ENCODE measurements at places on chromosomes 12 and 14. TPM values are rescaled to one million over a fixed set of nuclear protein-coding genes. Genes with fewer than 3 reads are reported as not detected.

Gene RGS6
- total RNA-seq = not detected

Gene MRPL42
- total RNA-seq = 148 TPM

Gene RHOJ
- total RNA-seq = 1.1 TPM

Gene TAS2R19
- total RNA-seq = 1.3 TPM

Gene ZBTB39
- total RNA-seq = 3.7 TPM

Gene TOMM20L
- total RNA-seq = not detected

Gene ARID2
- 11.5 TPM for total RNA-seq

Gene BDKRB2
- total RNA-seq = 0.89 TPM

Gene CBX5
- total RNA-seq = 47.6 TPM

Gene KLRG1
- not detected for total RNA-seq

Gene TAS2R14
- total RNA-seq = 1.2 TPM

Gene SLC25A21
- not detected for total RNA-seq

Gene OTUB2
- 0.53 TPM for total RNA-seq

Gene KLRC4
- total RNA-seq = not detected

Gene TTC6
- total RNA-seq = 1.5 TPM

DNA sequence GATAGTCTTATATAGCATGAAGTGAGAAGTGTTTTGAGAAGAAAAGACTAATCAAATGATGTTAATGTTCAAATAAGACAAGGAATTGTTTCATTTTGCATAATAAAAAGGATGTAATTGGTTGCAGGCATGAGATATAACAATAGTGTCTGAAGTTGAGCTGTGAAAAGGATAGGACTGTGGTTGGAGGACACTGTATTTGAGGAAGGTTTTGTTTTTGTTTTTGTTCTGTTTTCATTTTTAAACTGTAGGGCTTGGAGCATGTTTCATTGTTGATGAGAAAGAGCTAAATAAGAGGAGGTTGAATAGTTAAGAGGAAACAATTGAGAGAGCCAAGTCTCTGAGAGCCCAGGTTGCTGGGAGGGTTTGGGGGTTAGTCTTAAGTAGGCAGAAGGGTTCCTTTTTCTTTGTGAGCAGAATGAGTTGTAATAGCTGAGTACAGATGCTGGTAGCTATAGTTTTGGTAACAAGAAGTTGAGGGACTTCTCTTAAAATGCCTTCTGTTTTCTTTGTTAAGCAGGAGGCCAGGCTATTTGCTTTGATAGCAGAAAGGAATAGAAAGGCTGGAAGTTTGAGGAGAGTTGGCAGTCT lies 58.4 kb downstream of the CCDC91 start:
- DNase-seq = no peak

GRCh38 chr12:9668161-9669018 lies 1.1 kb upstream of the CLEC2D start:
- no peak for DNase-seq

DNA sequence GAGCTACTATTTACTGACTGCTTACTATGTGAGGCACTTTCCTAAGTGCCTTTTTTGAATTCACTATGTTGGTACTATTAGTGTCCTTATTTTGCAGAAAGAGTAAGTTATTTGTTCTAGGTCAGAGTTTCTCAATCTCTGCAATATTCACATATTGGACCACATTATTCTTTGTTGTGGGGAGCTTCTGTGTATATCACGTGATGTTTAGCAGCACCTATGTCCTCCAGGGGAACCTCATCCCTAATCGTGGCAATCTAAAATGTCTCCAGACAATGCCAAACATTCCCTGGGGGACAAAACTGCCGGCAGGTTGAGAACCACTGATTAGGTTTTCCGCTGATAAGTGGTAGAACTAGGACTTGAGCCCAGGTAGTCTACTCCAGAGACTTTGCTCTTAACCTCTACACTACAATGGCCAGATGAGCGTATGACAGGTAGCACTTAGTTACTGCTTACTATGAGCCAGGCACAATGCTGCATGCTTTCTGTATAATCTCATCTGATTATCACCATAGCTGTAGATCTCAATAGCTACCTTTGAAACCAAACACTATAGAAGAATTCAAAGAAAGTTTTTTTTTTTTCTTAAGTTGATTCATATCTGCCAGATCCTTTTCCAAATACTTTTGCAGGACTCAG lies 38.9 kb downstream of the NELL2 start:
- DNase-seq = no peak

DNA sequence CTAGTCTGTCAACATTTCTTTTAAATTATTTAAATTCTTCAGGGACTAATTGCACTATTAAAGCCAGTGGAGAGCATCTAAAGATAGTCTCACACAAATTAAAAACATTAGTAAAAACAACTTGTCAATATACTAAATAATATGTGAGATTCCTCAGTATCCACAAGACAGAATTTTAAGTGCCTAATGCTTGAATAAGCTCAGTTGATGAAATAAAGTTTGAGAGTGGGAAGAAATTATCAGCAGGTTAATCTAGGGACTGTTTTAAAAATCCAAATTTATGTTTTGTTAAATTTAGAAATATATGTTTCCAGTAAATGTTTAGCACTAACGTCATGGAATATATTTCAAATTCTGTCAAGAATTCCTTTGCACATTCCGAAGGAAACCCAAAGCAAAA lies 105.2 kb downstream of the SLC41A2 start:
- no peak for DNase-seq

DNA sequence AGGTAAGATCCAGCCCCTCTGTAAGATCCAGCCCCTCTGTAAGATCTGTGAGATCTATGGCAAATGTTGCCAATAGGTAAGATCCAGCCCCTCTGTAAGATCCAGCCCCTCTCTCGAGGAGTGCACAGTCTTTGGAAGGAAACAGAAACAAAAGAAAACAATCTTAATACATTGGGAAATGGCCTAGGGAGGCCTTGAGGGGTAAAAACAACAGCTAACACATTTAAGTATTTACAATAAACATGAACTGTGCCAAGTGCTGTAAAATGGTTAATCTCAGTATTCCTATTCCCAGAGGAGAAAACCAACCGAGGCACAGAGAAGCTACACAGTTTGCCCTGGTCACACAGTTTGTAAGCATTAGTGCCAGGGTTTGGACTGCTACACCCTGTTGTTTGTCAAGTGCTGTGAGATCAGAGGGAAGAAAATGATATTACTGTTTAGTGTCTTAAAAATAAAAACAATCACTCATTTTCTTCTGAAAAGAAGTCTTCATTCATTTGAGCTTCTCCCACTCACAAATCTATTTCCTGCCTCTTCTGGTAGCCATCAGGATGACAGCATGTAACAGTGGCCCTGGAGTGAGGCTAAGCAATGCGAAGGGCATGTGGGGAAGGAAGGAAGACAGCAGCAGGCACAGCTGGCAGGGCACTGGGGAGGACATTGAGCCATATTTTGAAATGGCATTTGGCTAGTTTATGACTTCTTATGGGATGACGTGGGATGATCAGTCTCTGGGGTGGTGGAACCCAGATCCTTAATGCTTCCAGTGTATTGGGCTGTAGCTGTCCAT lies 118.7 kb upstream of the PTPRQ start:
- no peak for DNase-seq

GRCh38 chr12:65699251-65699650 lies 125.0 kb upstream of the HMGA2 start:
- DNase-seq = peak; percentile 5

DNA sequence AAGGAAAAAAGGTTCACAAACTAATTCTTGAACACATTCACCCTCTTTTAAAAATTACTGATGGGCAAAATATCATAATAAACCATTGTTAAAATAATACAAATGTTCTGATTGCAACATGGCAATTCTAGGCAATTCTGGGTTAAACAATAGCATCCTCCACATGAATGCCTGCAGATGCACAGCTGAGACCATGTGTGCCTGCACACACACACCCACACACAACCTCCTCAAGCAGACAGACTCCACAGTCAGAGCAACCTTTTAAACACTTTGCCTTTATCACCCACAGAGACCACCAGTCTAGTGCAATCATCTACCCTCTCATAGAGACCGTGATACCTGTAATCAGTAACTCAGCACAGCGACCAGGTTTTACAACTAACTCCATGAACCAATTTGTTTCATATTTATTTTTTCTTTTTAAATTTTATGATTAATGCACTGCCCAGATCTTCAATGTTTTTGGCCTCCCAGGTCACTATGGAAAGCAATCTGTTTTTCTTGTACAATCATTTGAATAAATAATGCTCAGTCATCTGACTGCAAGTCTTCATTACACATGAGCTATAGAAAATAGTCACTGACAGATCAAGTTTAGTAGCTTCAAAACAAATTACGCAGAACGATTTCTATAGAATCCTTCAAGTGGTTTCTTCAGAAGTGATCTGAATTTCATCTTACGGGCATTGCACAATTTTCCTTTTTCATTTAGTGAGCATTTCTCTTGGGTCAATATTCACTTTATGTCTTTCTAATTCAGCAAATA lies 105.8 kb downstream of the PRKD1 start:
- DNase-seq = no peak

DNA sequence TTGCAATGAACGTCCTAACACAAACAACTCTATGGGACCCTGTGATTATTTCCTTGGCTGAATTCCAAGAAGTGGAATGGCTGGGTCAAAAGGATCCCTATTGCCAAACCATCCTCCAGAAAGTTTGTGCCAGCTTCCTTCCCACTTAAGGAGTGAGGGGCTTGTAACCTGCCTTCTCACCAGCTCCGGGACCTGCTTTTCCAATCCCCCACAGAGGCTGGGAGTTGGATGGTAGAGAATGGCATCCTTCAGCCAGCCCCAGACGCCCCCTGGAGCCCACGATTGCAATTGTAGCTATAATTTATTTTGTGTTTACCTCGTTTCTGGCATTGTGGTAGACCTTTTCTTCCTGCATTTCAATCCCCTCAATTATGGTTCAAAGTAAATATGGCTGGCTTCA lies 9.7 kb upstream of the ZDHHC22 start:
- no peak for DNase-seq

GRCh38 chr12:15205341-15206010 lies 15.7 kb downstream of the RERG start:
- no peak for DNase-seq

- DNase-seq = no peak
These were observed 686.4 kb downstream of the GALC start for GRCh38 chr14:87306409-87307168.

DNA sequence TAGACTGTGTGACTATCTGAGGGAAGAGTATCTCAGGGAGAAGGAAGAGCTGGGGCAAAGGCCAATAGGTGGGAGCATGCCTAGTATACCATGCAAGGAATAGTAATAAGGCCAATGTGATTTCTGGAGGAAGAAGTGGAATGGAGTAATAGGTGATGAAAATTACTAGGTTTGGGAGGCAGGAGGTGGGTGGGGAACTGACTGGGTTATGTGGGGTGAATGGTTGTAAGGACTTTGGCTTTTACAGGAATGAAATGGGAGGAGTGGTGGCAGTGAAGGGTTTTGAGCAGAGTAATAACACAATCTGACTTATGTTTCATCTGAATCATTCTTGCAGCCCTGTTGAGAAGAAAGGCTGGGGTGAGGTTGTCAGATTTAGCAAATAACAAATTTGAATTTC lies 30.9 kb downstream of the NUBPL start:
- DNase-seq = no peak

- DNase-seq = no peak
These were observed 20.3 kb downstream of the SYNE3 start for GRCh38 chr14:95496111-95496681.

GRCh38 chr14:98914942-98915341 lies 357.1 kb downstream of the BCL11B start:
- no peak for DNase-seq

DNA sequence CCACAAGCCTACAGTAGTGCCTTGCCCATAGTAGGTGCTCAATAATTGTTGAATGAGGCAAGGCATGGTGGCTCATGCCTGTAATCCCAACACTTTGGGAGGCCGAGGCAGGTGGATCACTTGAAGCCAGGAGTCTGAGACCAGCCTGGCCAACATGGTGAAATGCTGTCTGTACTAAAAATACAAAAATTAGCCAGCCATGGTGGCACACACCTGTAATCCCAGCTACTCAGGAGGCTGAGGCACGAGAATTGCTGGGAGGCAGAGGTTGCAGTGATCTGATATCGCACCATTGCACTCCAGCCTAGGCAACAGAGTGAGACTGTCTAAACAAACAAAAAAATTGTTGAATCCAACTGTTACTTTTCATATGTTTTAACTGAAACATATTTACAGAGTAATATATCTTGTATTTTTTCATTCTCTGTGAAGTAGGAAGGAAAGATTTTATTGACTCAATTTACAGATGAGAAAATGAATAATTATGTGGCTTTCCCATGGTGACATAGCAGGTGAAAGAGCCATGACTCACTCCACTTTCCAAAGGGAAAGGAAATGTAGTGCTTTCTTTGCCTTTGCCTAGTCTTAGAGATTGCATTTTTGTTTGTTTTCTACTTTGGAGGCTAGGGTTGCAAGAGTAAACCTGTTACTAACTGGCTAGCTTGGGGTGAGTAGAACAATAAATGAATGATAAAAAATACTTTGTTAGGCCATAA lies 95.4 kb upstream of the SLC38A4 start:
- DNase-seq = peak; percentile 80

GRCh38 chr14:22898302-22899090 lies 15.5 kb downstream of the REM2 start:
- peak; percentile 30 for DNase-seq

DNA sequence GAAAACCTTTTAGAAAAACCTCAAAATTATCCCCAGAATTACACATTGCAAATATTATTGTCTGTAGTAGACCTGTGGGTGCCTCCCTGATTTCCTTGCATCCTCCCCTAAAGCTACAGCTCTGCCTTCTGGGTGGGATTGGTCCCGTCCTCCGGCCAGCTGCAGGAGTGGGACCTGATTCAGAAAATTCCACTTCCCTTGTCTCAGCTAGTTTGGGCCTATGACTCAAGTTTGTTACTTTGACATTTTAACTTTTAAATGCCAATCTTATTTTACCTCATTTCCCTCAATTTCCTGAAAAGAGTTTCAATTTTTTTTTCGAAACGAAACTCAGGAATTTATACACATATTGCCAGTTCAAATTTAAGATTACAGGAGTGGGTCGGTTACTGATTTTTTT lies 13.2 kb upstream of the SLC41A2 start:
- no peak for DNase-seq

GRCh38 chr12:6062757-6063735 lies 61.4 kb downstream of the VWF start:
- DNase-seq = no peak

DNA sequence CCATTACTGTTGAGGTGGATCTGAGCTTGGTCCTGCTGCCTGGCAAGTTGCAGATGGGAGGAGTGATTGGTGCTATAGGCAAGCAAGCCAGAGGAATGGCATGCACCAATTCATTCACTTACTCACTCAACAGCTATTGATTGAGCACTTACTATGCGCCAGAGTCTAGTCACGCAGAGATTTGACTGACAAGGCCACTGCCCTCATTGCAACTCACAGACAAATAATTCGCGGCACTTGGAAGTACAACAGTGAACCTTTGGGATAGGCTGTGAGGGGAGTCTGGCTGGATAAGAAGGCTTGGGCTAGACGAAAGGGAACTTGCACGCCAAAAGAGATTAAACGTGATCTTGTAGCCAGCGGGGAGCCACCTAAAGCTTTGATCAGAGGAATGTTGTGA lies 96.2 kb downstream of the NEDD1 start:
- DNase-seq = no peak

DNA sequence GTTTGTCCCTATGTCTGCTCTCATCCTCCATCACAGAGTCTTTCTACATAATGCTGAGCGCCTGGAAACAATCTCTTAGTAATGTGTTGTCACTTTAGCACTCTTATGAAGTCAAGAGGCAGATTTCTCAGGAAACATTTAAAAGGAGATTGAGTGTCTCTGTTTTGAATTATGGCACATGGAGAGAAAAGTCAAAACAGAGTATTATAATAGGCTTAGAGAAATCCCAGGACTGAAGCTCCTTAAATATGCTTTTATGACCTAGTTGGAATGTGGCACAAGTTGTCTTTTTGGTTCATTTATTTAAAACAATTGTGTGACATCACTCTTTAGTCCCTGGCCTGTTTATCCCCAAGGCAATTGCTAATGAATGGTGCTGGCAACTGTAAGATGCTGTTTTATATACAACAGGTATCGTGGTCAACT lies 117.8 kb upstream of the HIF1A start:
- no peak for DNase-seq
